Tibial artery (tissue), 4 donors: ENCODE measurements at places on chromosomes 13 and 19.

GRCh38 chr13:98648141-98648540 is 71.2 kb upstream of the STK24 start:
- H3K36me3 ChIP-seq = no peaks in the 10 kb centered on the region
- peaks cover 2% of the 10 kb centered on the region for H3K27me3 ChIP-seq
- no peaks in the 10 kb centered on the region for H3K4me1 ChIP-seq

- H3K4me1 ChIP-seq = no peaks in the 10 kb centered on the region
- H3K27me3 ChIP-seq = no peaks in the 10 kb centered on the region
- DNase-seq = no peak
- H3K36me3 ChIP-seq = no peaks in the 10 kb centered on the region
- H3K27ac ChIP-seq = no peak overlapping the region
These were observed 57.3 kb downstream of the MBD3L2B start for GRCh38 chr19:6963937-6964336.

GRCh38 chr13:31351376-31351775 is 151.6 kb downstream of the B3GLCT start:
- no peak overlapping the region for H3K27ac ChIP-seq
- no peak for DNase-seq
- no peaks in the 10 kb centered on the region for H3K4me1 ChIP-seq
- H3K4me3 ChIP-seq = no peak overlapping the region
- no peaks in the 10 kb centered on the region for H3K36me3 ChIP-seq
- H3K27me3 ChIP-seq = no peaks in the 10 kb centered on the region

- H3K27me3 ChIP-seq = no peaks in the 10 kb centered on the region
These were observed 3.3 kb downstream of the PCDH17 start for GRCh38 chr13:57634839-57635165.

- no peaks in the 10 kb centered on the region for H3K27me3 ChIP-seq
These were observed 6.0 kb downstream of the SIX5 start for GRCh38 chr19:45762870-45763631.
